ENCODE measurements at places on chromosomes 2 and 18. TPM values are rescaled to one million over a fixed set of nuclear protein-coding genes. Genes with fewer than 3 reads are reported as not detected.

The GCG gene
- not detected for total RNA-seq

GRCh38 chr2:164835302-164835701 lies 6.3 kb downstream of the COBLL1 start:
- no peak for DNase-seq

DNA sequence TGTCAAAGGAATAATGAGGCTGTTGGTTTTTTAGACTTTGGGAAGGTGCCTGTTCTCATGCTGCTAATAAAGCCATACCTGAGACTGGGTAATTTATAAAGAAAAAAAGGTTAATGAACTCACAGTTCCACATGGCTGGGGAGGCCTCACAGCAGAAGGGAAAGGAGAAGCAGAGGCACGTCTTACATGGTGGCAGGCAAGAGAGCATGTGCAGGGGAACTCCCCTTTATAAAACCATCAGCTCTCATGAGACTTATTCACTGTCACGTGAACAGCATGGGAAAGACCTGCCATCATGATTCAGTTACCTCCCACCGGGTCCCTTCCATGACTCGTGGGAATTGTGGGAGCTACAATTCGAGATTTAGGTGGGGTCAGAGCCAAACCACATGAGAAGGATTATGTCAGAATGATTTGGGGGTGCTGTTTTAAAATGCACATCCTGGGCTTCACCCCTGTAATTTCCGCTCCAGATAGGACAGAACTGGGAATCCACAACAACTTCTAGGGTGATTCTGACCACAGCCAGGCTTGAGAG lies 37.8 kb downstream of the TCF7L1 start:
- DNase-seq: no peak

- DNase-seq: no peak
Measured at GRCh38 chr18:58447402-58448095, 181.3 kb downstream of the ALPK2 start.

The GPN1 gene
- total RNA-seq: 91.6 TPM
